GM10248 (cell line): ENCODE measurements at places on chromosomes 7 and 10.

- no peak for DNase-seq
Observed at GRCh38 chr7:42254217-42254616, 17.2 kb upstream of the GLI3 start.

DNA sequence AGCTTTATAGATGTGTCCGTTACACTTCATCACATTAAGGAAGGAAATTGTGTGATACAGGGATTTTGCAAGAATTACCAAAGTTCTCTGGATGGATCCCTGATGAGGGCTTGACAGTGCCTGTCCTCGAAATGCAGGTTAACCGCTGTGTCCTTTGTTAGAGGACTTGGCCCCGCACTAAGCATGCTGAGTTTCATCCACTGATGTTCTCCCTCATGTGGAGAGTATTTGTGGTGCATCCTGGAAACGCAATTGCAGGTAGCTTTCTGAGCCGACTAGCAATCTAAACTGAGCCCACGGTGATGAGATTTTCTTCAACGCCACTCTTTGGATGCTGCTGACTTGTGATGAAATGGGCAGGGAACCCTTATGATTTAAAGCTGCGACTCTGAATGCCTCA lies 71.9 kb upstream of the STK17A start:
- no peak for DNase-seq

DNA sequence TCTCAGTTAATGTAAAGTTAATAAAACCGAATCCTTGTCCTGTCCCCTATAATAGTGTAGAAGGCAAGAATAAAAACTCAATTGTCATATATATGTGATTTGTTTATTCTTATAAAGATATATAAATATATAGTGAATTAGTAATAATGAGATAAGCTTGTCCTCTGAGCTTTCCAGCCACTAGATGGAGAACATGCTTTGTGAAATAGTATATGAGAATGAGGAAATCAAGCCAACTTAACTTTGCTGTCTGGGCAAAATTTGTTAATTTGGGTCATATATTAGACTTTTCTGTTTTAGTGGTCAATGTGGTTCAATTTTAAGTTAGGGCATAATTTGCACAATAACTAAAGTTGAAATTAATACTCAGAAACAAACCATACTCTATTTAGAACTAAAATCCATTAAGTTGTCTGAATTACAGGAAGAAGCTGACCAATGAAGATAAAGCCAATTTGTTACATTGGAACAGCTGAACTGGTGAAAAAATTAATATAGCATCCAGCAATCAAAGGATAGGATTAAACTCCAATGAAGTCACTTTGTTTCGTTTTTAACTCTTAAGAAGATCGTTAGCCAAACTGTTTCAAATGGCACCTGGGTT lies 595.0 kb downstream of the ARL4A start:
- no peak for DNase-seq

GRCh38 chr7:45076946-45077345 lies 11.8 kb downstream of the NACAD start:
- no peak for DNase-seq

- DNase-seq: no peak
Observed at GRCh38 chr7:92910976-92911375, 74.6 kb upstream of the CDK6 start.

- DNase-seq: peak; percentile 26
Observed at GRCh38 chr10:17910125-17910789, 41.5 kb upstream of the SLC39A12 start.

GRCh38 chr7:49172639-49173038 lies 248.3 kb downstream of the CDC14C start:
- DNase-seq: no peak

GRCh38 chr7:133941496-133941895 lies 185.6 kb upstream of the LRGUK start:
- no peak for DNase-seq

- DNase-seq: peak; percentile 77
Observed at GRCh38 chr7:21542891-21543527, at the start of gene DNAH11. Gene DNAH11, plus strand, starts transcription at chr7:21543039. Its CDS starts 207 bp downstream, at chr7:21543246.

- DNase-seq: no peak
Observed at GRCh38 chr7:2051707-2052656, 180.8 kb downstream of the MAD1L1 start.

- DNase-seq: no peak
Observed at GRCh38 chr7:108463613-108464012, 7.4 kb upstream of the NRCAM start.

GRCh38 chr7:142584765-142585164 lies 164.5 kb upstream of the PRSS1 start:
- DNase-seq: no peak

DNA sequence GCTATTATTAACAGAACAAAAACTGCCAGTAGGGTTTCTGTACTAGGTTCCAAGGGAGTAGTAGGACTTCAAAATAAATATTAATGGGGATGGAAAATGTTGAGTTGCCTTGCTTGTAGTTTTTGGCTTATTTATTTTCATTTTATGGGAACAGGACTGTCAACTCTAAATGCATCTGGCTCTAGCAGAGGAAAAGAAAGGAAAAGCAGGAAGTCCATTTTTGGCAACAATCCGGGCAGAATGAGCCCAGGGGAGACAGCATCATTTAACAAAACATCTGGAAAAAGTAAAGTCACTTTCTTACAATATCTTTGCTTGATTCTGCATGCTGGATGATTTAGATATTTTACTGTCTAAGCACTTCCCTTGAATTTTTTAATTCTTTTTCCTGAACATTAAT lies 69.4 kb downstream of the NOC3L start:
- DNase-seq: no peak

GRCh38 chr7:8185926-8186683 lies 75.9 kb downstream of the ICA1 start:
- no peak for DNase-seq

GRCh38 chr10:60951272-60951724 lies 7.3 kb upstream of the RHOBTB1 start:
- DNase-seq: no peak

- DNase-seq: no peak
Observed at GRCh38 chr10:35626971-35627507, 15.1 kb downstream of the FZD8 start.

- DNase-seq: no peak
Observed at GRCh38 chr10:33252324-33252723, 82.1 kb downstream of the NRP1 start.

DNA sequence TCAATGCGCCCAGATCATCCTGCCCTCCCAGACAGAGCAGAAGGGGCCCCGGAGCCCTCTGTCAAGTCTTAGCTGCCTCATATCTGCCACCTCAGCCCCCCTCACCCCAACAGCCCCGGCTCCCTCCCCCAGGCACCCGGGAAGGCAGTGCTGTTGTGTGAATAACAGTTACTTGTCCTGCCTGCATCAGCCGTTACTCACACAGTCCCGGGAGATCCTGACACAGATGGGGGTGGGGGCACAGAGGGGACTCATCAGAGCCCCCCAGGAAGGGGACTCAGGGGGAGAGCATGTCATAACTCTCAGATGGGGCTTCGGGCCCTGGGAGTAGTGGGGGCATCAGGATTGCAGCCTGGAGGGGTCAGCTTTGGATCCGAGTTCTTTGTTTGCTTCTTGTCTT lies 12.4 kb upstream of the SERPINE1 start:
- no peak for DNase-seq

GRCh38 chr10:49071160-49071761 lies 44.1 kb downstream of the VSTM4 start:
- no peak for DNase-seq

GRCh38 chr10:102408728-102409603 lies 9.6 kb downstream of the PSD start:
- DNase-seq: peak; percentile 75

DNA sequence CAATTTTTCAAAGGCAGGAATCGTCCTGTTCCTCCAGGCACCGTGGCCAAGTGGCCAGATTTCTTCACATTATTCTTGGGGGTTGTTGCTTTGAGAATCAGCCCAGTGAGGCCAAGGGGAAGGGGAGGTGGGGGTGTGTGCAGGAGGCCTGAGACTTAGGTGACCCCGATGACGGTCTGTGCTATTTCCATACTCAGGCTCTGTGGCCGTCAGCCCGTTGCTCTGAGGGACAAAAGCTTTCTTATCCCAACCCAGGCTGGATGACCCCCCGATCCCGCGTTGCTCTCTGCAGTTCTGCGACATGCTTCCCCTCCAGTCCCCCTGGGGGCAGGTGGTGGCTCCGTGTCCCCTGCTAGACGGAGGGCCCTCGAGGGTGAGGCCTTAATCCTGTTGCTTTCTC lies 14.2 kb downstream of the DOCK1 start:
- no peak for DNase-seq

DNA sequence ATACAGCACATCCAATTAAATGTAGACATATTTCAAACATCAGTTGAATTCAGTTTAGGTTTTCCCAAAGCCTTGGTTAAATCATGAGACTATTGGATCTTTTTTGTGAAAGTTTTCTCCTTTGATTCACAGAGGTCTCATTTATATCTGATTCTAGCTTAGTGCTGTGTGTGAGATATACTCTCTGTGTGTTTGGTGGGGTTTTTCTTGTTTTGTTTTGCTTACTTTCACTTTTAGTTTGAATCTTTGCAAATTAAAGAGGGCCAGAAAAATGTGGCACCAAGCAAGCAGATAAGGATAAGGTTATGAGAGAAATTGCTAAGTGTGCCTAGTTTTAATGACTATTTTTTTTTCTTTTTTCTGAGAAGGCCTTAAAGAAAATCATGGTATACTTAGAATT lies 12.6 kb upstream of the OR6B1 start:
- peak; percentile 20 for DNase-seq

DNA sequence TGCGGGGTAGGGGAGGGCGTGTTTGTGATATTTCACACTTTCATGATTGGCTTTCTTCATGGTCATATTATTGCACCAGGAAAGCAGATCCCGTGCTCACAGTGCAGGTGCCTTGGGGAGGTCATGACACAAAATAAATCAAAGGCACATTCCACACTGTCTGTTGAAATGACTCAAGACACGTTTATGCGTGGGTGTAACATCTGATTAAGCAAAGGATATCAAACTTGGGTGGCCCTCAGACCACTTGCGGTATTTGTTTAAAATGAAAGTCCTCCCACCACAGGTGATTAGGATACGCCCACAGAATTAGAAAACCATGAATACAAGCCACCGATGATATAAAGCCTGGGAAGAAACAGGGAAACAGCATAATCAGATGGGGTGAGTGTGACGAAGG lies 51.1 kb downstream of the SVIL start:
- DNase-seq: no peak

- no peak for DNase-seq
Observed at GRCh38 chr7:151408839-151409666, 785 bp downstream of the WDR86 start.

GRCh38 chr10:75542084-75542483 lies 110.7 kb downstream of the LRMDA start:
- DNase-seq: no peak

DNA sequence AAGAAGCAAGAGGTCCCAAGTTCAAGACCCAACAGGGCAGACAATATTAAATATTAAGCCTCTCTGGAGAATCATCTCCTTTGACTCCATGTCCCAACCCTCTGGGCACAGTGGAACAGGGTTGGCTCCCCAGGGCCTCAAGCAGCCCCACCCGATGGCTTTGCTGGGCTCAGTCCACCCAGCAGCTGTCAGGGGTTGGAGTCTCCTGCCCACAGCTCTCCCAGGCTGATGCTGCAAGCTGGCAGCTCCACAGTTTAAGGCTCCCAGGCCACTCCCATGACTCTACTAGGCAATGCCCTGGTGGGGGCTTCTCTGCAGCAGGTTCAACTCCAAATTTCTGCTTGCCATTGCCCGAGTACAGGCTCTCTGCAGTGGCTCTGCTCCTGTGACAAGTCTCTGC lies 55.1 kb downstream of the LARP4B start:
- no peak for DNase-seq

GRCh38 chr10:25101461-25102146 lies 73.2 kb upstream of the GPR158 start:
- DNase-seq: no peak

- peak; percentile 72 for DNase-seq
Observed at GRCh38 chr10:62632071-62632809, 172.3 kb upstream of the ADO start.

DNA sequence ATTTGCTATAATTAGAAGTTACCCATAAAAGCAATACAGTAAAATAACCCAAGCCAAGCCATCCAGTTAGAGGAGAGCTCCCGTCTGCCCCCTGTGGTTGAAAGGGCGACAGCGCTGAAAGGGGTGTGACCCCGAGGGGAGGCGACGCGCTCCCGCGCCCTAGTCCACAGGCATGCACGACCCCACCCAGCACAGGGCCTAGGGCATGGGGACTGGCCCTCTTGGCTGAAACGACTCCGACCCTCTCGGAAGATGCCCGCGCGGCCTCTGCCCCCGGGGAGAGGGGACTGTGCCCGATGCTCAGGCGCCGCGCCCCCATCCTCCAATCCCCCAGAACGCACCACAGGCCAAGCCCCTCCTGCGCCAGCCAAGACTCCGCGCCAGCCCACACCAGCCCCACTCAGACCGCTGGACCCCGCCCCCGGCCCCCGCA lies 64.0 kb downstream of the CSGALNACT2 start:
- DNase-seq: peak; percentile 82

DNA sequence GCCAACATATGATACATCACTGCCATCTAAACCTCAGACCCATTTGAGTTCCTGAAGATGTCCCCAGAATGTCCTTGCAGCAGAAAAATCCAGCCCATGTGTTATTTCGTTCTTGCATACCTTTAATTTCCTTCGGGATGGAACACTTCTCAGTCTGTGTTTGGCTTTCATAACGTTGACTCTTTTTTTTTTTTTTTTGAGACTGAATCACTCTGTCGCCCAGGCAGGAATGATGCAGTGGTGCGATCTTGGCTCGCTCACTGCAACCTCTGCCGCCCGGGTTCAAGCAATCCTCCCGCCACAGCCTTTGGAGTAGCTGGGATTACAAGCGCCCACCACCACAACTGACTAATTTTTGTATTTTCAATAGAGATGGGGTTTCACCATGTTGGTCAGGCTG lies 148.8 kb upstream of the TNRC18 start:
- no peak for DNase-seq

- DNase-seq: no peak
Observed at GRCh38 chr7:44280993-44281721, 44.2 kb downstream of the CAMK2B start.

- no peak for DNase-seq
Observed at GRCh38 chr10:34670081-34670480, 145.0 kb downstream of the PARD3 start.

GRCh38 chr7:106463851-106464611 lies 179.2 kb upstream of the NAMPT start:
- no peak for DNase-seq

- peak; percentile 60 for DNase-seq
Observed at GRCh38 chr7:130560972-130561371, 69.1 kb downstream of the MEST start.

DNA sequence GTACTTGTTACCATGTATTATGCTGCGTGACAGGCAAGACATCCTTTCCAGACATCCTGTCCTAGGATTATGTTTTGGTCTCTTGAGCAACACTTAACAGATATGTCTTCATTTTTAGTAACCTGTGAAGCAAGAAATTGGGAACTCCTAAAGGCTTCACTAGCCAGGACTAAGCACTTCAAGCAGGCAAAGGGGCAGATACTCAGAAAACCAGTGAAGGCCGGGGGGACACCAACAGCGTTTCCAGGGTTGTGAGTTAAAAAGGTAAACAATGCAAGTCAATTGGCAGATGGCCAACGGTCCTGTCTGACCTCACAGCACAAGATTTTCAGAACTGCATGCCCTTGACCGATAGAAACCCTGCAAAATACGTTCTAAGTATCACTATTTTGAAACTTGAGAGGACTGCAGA lies 77.6 kb upstream of the SFMBT2 start:
- DNase-seq: no peak
